Naive thymus-derived CD4-positive, alpha-beta T cell (primary cell): ENCODE measurements at places on chromosomes 4 and X. TPM values are rescaled to one million over a fixed set of nuclear protein-coding genes. Genes with fewer than 3 reads are reported as not detected.
A peak's percentile ranks its signal among the peaks of the same experiment; 100 is the strongest.

GRCh38 chr4:44425614-44426208, 22.9 kb downstream of the KCTD8 start:
- DNase-seq: no peak
- no peak overlapping the region for H3K4me3 ChIP-seq
- H3K27me3 ChIP-seq: no peaks in the 10 kb centered on the region
- H3K27ac ChIP-seq: no peak overlapping the region
- no peaks in the 10 kb centered on the region for H3K4me1 ChIP-seq
- H3K36me3 ChIP-seq: no peaks in the 10 kb centered on the region

DNA sequence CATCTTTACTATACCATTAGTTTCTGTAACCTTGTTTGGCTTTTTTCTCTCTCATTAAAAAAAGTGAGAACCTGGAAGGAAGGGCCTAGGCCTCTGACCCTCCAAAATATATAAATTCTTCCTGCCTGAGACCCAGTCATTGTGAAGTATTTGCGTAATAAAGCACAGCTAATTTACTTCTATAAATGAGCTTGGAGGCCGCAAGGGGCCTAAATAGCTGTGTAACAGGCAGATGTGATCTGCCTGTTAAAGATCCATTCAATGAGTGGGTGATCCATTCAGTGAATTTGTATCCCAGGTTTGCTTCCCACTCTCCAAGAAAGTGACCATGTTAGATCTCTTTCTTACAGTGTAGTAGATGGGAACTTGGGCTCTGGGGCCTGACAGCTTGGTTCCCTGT, 595 bp upstream of the PYURF start:
- DNase-seq: no peak
- H3K4me1 ChIP-seq: peaks cover 10% of the 10 kb centered on the region
- H3K4me3 ChIP-seq: peak overlapping the region; percentile 75
- H3K27ac ChIP-seq: peak overlapping the region; percentile 79
- H3K36me3 ChIP-seq: no peaks in the 10 kb centered on the region

Gene CXorf65
- 43.4 TPM for total RNA-seq

- H3K4me3 ChIP-seq: no peak overlapping the region
- H3K27me3 ChIP-seq: no peaks in the 10 kb centered on the region
- DNase-seq: no peak
- no peaks in the 10 kb centered on the region for H3K36me3 ChIP-seq
- no peaks in the 10 kb centered on the region for H3K4me1 ChIP-seq
Observed at GRCh38 chr4:53932796-53933610, 131.4 kb downstream of the CHIC2 start.

DNA sequence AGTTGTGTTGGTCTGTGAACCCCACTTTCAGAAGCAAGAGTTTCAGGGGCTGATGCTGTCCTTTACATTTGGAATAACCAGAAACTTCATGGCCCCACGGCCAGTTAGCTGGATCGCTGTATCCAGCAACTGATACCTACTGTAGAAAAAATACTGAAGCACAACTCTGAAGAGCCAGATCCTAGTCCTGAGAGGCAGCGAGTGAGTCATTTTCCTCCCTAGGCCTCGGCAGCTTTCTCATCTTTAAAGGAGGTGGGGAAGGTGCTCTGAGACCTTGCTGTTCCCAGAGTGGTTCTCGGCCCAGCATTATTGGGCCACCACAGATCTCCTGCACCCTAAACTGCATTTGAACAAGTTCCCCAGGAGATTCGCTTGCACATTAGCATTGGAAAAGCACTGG, 63.2 kb downstream of the NHS start:
- H3K4me3 ChIP-seq: no peak overlapping the region
- H3K27ac ChIP-seq: no peak overlapping the region
- DNase-seq: no peak
- no peaks in the 10 kb centered on the region for H3K36me3 ChIP-seq
- H3K4me1 ChIP-seq: no peaks in the 10 kb centered on the region

DNA sequence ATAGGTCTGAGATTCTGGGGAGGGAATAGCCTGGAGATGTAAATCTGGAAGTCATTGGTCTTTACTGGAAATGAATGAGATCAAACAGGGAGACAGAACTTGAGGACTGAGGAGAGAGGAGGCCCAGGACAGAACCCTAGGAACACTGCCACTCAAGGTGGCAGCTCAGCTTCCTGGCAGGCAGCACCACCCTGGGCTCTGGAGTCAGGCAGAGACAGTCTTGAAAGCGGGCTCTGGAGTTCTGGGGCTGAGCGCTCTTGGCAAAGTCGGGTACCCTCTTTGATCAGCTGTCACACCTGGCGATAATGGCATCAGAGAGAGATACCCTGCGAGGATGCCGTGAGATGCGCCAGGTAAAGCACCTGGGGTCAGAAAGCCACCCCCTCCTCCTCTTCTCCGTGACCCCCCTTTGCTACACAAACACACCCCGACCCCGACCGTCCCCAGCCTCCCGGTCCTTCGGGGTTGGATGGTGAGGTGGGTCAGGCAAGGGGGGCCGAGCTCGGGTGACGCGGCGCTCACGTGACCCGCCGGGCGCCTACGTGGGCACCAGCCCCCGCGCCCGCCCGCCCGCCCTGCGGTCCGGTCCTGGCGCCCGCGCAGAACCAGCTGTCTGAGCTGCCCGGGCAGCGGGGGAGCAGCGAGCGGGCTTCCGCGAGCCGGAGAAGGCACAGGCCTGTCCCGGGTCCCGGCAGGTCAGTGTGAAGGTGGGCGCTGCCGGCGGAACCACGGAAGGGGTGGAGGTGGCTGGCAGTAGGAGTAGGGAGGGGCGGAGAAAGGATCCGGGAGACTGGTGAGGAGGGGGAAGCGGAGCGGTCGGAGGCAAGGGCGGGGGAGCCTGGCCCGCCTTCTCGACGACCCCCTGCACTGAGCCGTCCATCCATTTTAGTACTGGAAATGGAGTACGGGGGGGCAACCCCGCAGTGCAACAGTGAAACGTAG, at the start of gene TCEAL3:
TSS of gene TCEAL3 (plus strand) at position 600 of the 942 bp plus-strand sequence. CDS start 1,102 bp downstream, outside the sequence.
- no peak for DNase-seq
- H3K4me3 ChIP-seq: peak within 1 kb of the TSS; percentile 56
- H3K27ac ChIP-seq: peak within 1 kb of the TSS; percentile 74
- H3K4me1 ChIP-seq: no peaks in the 10 kb centered on the region

GRCh38 chrX:367866-368265, 18.8 kb downstream of the PPP2R3B start:
- H3K4me1 ChIP-seq: no peaks in the 10 kb centered on the region
- H3K36me3 ChIP-seq: no peaks in the 10 kb centered on the region
- no peak for DNase-seq
- no peak overlapping the region for H3K27ac ChIP-seq
- H3K4me3 ChIP-seq: no peak overlapping the region

Gene PNMA6E
- total RNA-seq: not detected

GRCh38 chrX:13522811-13523210, 46.6 kb upstream of the EGFL6 start:
- no peak overlapping the region for H3K27ac ChIP-seq
- no peak for DNase-seq
- H3K4me1 ChIP-seq: no peaks in the 10 kb centered on the region
- H3K36me3 ChIP-seq: no peaks in the 10 kb centered on the region

DNA sequence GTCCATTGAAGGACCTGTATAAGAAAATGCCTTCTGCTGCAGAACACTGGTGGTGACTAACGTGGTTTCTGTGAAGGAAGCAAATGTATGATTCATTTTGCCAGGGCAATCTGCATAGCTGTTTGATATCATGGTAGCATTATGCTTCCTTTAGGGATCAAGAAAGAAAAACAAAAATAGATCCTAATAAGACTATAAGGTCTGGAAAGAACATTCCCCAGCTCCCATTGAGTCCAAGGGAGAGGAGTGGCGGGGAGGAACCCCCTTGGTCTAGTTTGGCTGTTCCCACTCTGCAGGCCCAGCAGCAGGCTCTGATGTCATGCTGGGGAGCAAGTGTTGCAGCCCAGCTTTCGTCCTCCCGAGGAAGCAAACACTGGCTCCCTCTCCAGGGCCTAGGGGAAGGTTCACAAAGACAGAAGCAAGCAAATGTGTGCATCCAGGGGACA, 154.5 kb upstream of the GALNT7 start:
- no peaks in the 10 kb centered on the region for H3K27me3 ChIP-seq
- no peak overlapping the region for H3K4me3 ChIP-seq
- no peak overlapping the region for H3K27ac ChIP-seq
- no peaks in the 10 kb centered on the region for H3K4me1 ChIP-seq
- H3K36me3 ChIP-seq: no peaks in the 10 kb centered on the region

GRCh38 chr4:14178421-14178820, 550.9 kb upstream of the BOD1L1 start:
- H3K4me1 ChIP-seq: no peaks in the 10 kb centered on the region
- H3K36me3 ChIP-seq: no peaks in the 10 kb centered on the region
- no peaks in the 10 kb centered on the region for H3K27me3 ChIP-seq
- H3K27ac ChIP-seq: peak overlapping the region; percentile 52
- peak; percentile 10 for DNase-seq

DNA sequence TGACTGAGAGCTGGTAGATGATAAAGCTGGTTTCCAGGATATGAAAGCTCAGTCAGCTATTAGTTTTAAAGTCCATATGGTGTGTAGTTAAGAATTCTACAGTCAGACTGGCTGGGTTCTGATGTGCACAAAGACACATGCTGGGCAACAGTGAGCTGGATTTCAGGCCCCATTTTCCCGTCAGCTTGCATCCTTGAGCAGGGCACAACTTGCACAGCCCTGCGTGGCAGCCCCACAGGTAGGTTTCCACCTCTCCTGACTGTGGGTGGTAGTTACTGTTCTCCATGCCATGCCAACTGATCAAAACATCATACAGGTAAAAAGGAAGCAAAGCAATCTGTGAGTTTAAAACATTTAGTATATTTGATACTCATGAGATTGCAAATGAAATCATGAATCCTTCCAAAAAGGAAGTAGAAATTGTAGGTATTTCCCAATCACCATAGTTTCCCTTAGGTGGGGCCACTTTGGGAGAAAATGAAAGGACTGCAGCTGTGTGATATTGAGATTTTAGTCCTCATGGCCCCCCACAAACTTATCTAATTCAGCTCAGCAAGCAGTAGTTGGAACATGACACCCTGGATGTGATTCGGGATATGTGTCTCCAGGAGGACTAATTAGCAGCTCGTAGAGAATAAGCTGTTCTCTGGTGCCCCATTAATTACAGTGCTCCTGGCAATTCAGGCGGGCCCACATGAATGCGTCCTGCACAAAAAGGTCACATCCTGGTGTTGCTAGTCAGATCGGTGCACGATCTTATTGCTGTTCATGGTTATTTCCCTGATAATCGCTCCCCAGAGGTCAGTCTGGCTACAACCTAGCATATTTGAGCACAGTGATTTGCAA, 42.4 kb upstream of the NOCT start:
- no peaks in the 10 kb centered on the region for H3K4me1 ChIP-seq
- no peaks in the 10 kb centered on the region for H3K27me3 ChIP-seq
- no peak overlapping the region for H3K27ac ChIP-seq
- DNase-seq: no peak
- no peak overlapping the region for H3K4me3 ChIP-seq

DNA sequence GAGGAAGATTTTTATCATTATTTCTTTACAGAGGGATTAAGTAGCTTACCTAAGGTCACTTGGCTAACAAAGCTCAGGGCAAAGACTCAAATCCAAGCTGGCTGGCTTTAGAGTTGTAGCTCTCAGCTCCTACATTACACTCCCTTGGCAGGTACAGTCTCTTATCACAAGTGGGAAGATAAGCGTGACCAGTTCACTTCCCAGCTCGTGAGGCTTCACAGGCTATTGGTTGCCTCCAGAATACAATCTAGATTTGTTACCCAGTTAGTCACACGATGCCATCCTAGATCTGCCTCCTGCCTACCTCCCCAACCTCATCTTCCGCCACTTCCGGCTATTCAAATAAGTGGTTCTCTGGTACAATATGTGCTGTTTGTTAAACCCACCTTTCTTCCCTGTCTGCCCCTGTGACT, 3.7 kb downstream of the MMRN1 start:
- H3K27ac ChIP-seq: no peak overlapping the region
- H3K27me3 ChIP-seq: no peaks in the 10 kb centered on the region
- H3K4me1 ChIP-seq: peaks cover 12% of the 10 kb centered on the region
- no peaks in the 10 kb centered on the region for H3K36me3 ChIP-seq

DNA sequence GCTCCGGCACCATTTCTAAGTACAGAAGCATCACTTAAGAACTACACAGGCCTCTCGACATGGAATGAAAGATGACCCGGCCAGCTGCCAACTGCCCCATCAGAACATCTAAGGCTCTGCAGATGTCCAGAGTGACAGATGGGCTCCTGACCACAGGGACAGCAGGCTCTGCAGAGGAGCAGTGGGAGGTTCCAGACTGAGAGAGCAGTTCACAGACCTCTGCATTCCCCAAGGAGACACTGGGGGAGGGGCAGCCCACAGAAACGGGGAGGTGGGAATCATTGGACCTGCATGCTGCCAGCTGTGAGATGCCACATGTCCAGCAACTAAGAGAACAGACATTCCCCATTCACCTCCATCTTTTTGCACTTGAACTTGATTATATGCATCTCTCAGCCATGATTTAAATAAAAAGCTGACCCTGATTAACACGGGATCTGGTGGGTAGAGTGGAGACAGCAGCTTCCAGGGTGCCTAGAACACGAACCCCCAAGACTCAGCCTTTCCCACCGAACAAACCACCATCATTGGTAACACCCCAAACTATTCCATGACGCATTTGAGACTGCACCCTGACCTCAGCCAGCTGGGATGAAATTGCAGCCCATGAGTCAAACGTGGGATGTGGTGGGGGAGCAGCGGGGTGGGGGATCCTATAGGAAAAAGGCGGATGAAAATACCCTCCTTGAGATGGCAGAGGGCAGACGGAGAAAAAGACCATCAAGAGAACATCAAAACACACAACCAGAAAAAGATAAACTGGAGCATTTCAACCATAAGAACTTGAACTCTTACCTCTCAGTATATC, 47.2 kb downstream of the AFAP1 start:
- no peaks in the 10 kb centered on the region for H3K4me1 ChIP-seq
- no peak overlapping the region for H3K4me3 ChIP-seq
- no peak overlapping the region for H3K27ac ChIP-seq
- H3K36me3 ChIP-seq: no peaks in the 10 kb centered on the region
- no peak for DNase-seq

GRCh38 chr4:71009890-71010588, 16.6 kb downstream of the DCK start:
- no peak overlapping the region for H3K27ac ChIP-seq
- H3K4me1 ChIP-seq: peaks cover 10% of the 10 kb centered on the region
- H3K36me3 ChIP-seq: no peaks in the 10 kb centered on the region
- no peak for DNase-seq
- no peaks in the 10 kb centered on the region for H3K27me3 ChIP-seq

Gene TMEM175
- total RNA-seq: 49.4 TPM

Gene ACE2
- not detected for total RNA-seq

DNA sequence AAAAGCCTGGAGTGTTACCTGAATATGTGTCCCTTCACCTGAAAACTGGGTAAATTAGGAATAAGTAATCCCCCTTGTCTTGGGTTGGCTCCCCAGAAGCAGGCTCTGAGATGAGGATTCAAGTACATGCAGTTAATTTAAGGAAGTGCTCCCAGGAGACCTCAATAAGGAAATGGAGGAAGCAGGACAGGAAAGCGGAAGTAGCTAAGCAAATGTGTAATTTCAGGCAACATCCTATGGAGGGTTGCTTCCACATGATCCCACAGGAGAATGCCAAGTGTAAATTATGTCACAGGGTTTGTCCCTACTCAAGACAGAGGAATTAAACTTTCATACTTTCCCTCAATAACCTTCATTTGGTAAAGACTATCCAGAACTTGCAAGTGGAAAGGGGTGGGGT, 48.1 kb upstream of the ARHGEF6 start:
- H3K4me3 ChIP-seq: no peak overlapping the region
- DNase-seq: no peak
- H3K27ac ChIP-seq: no peak overlapping the region
- H3K27me3 ChIP-seq: no peaks in the 10 kb centered on the region

Gene N4BP2
- total RNA-seq: 25.4 TPM

Gene MEPE
- total RNA-seq: not detected

Gene CENPVL2
- total RNA-seq: not detected

Gene SOWAHB
- total RNA-seq: not detected
